ENCODE measurements at places on chromosomes 6 and 20.

- no peak for DNase-seq
Observed at GRCh38 chr6:99821164-99821563, 172.9 kb downstream of the MCHR2 start.

GRCh38 chr6:156912431-156912830, 135.3 kb downstream of the ARID1B start:
- DNase-seq = no peak

DNA sequence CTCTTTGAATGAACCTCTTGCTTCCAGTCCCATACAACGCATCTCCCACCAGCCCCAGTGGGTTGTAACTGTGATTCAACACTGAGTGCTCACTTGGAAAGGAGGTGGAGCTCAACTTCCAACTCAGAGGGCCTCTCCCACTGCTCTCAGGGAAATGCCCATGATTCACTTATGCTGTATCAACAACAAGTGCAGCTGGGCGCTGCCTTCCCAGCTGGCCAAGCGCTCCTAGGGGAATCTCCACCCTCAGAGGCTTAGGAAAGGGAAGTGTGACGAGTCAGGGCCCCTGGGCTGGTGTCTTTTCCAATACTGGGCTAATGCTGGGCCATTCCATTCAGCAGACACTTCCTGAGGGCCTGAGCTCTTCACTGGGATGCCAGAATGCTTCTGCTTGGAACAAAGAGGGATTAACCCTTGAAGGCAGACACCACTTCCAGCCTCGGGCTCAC, 8.1 kb upstream of the OCSTAMP start:
- DNase-seq = peak; percentile 62

DNA sequence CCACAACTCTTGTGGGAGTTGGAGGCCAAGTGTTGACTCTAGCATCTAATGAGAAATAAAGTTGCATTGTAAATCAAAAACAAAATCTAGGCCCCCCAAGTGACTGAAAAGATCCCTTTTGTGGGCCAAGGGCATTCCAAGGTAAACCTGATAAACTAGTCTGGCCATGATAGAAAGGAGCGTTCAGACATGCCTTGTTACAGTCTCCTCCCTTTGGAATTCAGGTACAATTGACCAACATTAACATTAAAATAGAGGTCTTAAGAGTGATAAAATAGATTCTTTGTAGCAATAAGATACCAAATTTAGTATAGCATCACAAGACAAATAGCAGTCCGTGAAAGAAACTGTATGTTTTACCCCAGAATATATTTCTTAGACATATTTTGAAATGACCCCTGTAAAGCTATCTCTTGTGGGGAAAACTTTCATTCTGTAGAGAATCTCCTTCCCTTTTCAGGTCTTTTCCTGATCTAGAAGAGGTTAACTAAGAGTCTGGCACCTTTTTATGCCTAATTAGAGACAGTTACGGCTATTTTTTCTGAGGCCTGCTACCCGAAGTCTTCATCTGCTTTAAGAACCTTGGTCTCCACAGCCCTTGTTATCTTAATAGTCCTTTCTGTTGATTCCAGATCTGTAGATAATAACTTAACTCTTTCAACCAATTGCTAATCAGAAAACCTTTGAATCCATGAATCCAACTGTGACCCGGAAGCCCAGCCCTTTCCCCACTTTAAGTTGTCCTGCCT, 495.4 kb upstream of the MMS22L start:
- DNase-seq = no peak

DNA sequence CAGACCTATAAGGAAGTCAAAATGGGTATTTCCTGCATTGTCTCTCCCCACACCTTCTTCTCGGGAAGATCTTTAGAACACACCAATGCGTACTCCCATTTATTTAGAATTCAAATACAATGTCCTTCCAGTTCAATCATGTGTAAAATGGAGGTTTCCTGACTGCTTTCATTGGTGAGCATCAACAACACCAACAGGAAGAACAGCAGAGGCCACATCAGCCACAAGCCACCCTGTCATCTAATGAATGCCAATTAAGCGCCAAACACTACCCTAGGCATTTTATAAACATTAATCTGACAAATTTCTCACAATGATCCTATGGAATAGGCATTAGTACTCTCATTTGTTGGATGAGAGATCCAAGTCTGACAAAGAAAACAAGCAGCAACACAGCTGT, 68.4 kb upstream of the SMLR1 start:
- DNase-seq = no peak

Measured in activated T-cell treated with anti-CD3 and anti-CD28 coated beads, Interleukin-2, amount 50 U/mL, for 72 hours (primary cell).